ENCODE measurements at places on chromosomes 3 and 15. TPM values are rescaled to one million over a fixed set of nuclear protein-coding genes. Genes with fewer than 3 reads are reported as not detected.

The ITIH4 gene
- 3.2 TPM for total RNA-seq

GRCh38 chr3:50519471-50520089 lies 16.1 kb upstream of the CACNA2D2 start:
- DNase-seq, result peak; percentile 72

- no peak for DNase-seq
Measured at GRCh38 chr3:127464642-127465041, 125.9 kb downstream of the TPRA1 start.

The FILIP1L gene
- 16.8 TPM for total RNA-seq

DNA sequence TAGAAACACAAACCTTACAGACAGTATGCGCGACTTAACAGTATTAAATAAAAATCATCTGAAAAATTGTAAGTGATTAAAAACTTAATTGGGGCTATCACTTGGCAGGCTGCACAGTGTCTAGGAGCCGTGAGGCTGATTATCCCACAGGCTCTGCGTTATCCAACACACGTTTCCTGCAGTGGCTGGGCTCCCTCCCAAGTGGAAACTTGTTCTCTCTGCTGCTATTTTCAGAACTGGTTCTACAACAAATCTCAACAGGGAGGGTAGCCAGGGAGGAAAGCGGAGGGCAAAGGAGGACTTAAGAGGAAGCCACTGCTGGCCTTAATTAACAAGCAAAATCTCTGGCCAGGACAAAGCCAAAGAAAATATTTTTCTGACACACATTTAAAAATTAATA lies 555.2 kb downstream of the MAGI1 start:
- peak; percentile 40 for DNase-seq

The COL8A1 gene
- total RNA-seq, result 6.6 TPM

- no peak for DNase-seq
Measured at GRCh38 chr15:39610665-39611064, 29.8 kb downstream of the THBS1 start.

DNA sequence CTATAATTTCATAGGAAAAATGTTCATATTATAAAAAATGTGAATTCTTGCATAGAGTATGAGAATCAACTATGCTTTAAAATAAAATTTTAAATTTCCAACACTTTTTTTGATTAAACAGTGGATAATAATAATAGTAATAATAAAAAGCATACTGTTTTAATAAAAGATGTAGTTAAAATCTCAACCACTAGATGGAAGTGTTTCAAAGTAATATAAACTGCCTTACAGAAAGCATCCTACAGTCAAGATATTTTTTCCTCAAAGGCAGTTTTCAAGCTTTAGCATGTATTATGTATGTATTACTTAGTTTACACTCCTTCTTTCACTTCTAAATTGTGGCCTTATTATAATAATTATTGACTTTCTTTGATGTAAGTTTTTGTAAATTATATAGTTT lies 217.5 kb downstream of the CHL1 start:
- DNase-seq, result no peak

DNA sequence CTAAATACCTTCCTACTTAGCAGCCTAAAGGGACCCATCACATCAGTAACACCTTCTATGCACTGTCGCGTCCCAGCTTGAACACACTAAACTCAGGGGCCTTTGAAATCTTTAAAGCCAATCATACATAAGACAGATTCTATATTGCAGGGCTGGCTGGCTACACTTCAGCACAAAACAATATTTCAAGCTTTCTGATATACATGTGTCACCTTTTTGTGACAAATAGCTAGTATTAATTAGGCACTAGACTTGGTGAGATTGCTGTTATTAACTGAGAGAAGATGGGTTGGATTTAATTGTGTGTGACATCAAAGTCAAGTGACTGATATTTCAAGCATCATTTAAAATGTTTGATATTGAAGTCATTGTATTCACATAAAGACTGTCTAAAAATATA lies 148.4 kb downstream of the ZIC4 start:
- DNase-seq, result no peak

The HYPK gene
- 14.4 TPM for total RNA-seq

DNA sequence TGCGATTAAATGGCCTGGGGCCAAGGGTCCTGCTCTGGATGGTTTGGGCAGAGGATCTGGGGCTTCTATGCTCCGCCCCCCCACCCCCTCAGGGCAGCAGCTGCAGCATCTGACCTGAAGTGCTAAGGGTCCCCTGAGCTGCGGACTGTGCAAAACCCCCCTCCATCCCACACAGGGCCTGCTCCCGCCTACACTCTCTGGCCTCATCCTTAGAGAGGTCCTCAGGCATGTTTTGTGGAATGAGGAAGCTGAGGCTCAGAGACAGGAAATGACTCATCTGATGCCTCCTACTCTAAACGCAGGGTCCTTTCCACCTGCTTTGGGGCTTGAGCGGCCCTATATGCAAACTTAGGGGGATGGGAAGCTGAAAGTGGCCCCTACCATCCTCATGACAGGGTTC lies 59.5 kb upstream of the CTSH start:
- DNase-seq, result peak; percentile 88

DNA sequence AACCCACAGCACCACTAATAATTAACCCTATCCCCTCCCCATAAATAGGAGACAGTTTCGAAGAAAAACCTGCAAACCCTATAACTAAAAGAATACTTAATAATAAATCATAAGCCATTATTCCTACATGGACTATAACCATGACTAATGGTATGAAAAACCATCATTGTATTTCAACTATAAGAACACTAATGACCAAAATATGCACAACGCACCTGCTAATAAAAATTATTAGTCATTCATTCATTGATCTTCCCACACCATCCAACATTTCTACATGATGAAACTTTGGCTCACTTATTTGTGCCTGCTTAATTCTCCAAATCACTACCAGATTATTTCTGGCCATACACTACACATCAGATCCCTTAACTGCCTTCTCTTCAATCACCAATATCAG lies 16.6 kb downstream of the AQP9 start:
- DNase-seq, result no peak

DNA sequence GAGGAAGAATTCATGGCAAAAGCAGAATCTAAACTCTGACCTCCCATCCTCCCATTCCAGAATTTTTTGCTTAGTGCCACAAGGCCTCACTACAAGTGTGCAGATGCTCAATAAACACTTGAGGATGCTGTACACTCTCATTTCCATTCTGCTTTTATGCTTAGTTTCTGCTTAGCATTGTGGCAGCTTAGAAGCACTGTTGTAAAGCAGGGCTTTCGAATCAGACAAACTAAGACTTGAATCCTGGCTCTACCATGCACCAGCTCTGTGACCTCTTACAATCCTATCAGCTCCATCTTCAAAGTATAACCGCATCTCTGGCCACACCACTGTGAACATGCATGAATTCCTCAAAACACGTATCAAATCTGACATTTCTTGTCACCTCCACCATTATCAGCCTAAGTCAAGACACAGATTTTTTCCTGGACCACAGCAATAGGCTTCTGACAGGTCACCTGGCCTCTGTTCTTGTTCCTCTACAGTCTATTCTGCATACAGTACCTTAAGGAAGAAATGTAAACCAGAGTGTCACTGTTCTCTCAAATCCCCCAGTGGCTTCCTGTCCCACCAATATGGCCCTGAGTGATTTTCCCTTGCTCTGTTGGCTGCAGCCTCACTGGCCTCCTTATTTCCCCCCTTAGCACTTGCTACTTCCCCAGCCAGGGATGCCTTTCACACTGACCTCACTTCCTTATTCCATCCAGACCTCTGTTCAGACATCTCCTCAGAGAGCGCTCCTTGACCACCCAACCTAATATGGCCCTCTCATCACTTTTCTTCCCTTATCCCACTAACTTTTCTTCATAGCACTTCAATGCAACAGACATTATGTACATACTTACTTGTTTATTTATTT lies 8.1 kb upstream of the PHC3 start:
- DNase-seq, result no peak

- DNase-seq, result no peak
Measured at GRCh38 chr15:81239190-81239589, 42.5 kb downstream of the IL16 start.

- no peak for DNase-seq
Measured at GRCh38 chr15:57866149-57866736, 159.7 kb downstream of the POLR2M start.

DNA sequence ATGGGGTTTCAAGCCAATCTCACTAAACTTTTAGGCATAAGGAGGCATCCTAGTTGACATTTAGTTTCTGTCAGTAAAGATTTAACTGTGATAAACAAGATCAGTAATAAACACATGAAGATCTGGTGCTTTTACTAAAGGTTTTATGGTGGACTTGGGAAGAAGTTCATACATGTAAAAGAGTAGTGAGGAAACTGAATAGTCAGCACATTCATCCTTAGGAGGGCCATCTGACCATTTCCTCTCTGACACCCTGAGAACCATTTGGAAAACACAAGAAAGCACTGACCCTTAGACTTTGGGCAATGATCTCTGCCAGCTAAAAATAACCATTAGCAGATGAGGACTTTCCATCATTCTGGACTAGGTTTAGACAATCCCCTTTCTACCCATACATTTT lies 1040.9 kb downstream of the AGBL1 start:
- DNase-seq, result no peak

The ANKRD63 gene
- not detected for total RNA-seq

DNA sequence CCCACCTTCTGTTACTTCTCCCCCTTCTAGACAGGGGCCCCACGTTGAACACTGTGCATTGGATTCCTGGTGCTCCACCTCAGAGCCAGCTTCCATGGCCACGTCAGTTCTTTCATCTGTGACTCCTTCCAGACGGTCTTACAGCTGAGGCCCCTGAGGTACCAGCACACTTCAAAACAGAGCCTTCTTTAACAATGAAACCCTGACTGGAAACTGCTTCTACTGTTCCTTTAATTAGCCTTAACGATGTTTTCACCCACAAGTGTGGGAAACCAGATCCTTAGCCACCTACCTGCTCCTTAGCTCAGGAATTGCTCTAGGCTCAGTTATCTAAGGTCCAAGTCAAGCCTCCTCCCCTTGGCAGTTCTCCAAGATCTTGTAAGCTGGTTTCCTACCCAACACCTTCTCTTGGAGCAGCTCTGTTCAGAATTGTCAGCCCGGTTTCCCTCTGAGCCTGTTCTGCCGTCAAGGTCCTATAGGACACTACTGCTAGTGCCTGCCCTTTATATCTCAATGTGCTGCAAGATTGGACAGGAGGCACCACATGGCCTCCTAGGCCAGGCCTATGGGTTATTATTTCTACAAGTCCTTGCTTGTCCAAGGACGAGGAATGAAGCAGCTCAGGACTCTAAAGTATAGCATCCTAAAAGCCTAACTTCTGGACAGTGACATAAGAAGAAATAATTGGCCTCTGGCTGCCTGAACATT lies 80.7 kb downstream of the FMN1 start:
- peak; percentile 28 for DNase-seq

- DNase-seq, result peak; percentile 70
Measured at GRCh38 chr3:46943237-46944187, 33.0 kb downstream of the CCDC12 start.

- DNase-seq, result no peak
Measured at GRCh38 chr3:128207951-128208350, 54.7 kb downstream of the EEFSEC start.

DNA sequence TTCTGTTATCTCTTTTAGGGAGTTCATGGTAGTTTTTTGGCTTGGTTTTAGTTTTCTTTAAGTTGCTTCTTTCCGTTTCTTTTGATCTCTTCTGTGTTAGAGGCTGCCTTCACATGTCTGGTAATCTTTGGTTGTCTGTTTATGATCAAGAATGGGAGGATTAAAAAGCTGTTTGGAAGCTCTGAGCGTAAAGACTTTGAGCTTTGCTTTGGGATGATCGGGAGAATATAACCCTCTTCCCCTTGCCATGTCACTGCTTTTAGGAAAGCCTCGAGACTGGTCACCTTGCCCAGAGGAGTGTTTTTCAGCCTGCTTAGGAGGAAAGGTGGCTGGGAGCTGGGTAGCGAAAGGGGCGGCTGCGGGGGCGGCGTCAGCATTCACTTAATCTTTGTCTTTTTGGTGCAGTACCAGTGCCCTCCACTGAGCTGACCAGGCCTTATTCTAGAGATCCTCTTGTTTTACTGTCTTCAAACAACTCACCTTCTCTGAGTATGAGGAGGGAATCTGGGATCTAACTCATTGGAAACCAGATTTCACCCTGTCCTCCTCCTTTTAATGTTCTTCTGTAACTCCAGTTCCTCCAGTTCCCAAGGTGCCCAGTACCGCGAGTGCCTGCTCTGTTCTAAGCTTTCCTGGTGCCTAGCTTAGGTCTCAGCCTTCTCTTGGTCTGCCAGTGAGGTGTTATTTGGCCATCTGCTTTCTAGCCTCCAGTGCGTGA lies 15.5 kb downstream of the TATDN2 start:
- DNase-seq, result peak; percentile 9

- no peak for DNase-seq
Measured at GRCh38 chr3:179037351-179037750, 34.3 kb downstream of the ZMAT3 start.

The ACAN gene
- total RNA-seq, result not detected

The KLHL6 gene
- total RNA-seq, result 0.04 TPM

DNA sequence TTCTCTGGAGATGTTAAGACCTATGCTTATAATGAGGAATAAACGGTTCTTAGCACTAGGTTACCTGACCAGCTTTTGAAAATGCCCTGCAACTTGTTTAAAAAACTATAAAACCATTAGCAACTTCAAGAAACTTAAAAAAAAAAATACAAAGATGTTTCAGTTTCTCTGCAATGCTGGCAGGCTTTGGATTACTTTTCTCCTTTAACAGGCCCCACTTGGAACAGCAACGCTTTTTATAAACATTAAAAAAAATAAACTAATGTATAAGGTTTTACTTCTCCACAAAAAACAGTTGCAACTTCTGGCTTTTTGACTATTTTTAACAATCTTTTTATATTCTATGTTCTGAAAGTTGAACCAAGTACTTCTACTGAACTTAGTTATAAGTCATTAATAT lies 1006.7 kb downstream of the ROBO1 start:
- no peak for DNase-seq

The ALDH1L1 gene
- total RNA-seq, result 46.9 TPM

The TP63 gene
- 0.65 TPM for total RNA-seq

GRCh38 chr3:66809595-66809958 lies 188.5 kb upstream of the KBTBD8 start:
- DNase-seq, result no peak

Data from PC-9 (cell line).